Stimulated activated CD4-positive, alpha-beta T cell treated with anti-CD3 and anti-CD28 coated beads, TNF-alpha, amount 100 ng/mL, for 24 hours (primary cell): ENCODE measurements at places on chromosomes 7 and 10.

- DNase-seq, result no peak
These were observed 347.8 kb upstream of the PLXDC2 start for GRCh38 chr10:19468413-19468812.

GRCh38 chr7:23377134-23377533 is 78.0 kb downstream of the MALSU1 start:
- no peak for DNase-seq

GRCh38 chr7:84638339-84638697 is 443.7 kb upstream of the SEMA3A start:
- no peak for DNase-seq

GRCh38 chr7:129615018-129615417 is 3.5 kb downstream of the NRF1 start:
- no peak for DNase-seq

DNA sequence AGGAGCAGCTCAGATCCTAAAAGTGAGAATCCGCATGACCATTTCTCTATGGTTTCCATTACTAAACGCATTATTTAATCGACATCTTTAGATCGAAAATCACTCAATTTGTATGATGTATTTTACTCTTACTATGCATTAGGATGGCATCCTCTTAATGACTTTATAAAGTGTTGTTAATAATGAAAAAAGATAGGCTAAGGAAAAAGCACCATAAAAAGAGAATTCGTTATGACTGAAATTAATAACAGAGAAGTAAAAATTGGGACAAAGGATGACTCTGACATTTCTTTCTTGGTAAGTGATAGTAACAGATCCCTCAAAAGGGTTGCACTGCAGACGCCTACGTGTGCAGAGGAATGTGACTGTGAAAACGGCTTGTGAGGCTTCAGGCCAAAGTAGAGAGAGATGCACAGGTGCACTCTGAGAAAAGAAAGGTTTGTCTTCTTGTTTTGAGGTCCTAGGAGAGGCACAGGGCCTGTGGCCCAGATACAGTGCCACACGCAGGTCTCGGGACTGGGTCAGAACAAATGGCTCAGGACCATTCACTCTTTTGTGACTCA is 23.0 kb upstream of the RBM33 start:
- no peak for DNase-seq
